CD4-positive, alpha-beta T cell treated with Interleukin-4 for 4 hours (primary cell): ENCODE measurements at places on chromosomes 13 and 19.

DNA sequence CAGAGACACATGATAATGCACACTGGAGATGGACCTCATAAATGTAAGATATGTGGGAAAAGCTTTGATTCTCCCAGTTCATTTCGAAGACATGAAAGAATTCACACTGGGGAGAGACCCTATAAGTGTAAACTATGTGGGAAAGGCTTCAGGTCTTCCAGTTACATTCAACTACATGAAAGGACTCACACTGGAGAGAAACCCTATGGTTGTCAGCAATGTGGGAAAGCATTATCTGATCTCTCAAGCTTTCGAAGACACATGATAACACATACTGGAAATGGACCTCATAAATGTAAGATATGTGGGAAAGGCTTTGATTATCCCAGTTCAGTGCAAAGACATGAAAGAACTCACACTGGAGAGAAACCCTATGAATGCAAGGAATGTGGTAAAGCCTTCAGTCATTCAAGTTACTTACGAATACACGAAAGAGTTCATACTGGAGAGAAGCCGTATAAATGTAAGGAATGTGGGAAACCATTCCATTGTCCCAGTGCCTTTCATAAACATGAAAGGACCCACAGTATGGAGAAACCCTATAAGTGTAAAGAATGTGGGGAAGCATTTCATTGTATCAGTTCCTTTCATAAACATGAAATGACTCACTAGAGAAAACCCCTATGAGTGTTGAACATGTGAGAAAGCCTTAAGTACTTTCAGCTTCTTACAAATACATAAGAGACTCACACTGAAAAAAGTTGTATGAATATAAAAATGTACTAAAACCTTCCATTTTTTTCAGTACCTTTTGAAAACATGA is 14.7 kb downstream of the ZNF441 start:
- DNase-seq = no peak

DNA sequence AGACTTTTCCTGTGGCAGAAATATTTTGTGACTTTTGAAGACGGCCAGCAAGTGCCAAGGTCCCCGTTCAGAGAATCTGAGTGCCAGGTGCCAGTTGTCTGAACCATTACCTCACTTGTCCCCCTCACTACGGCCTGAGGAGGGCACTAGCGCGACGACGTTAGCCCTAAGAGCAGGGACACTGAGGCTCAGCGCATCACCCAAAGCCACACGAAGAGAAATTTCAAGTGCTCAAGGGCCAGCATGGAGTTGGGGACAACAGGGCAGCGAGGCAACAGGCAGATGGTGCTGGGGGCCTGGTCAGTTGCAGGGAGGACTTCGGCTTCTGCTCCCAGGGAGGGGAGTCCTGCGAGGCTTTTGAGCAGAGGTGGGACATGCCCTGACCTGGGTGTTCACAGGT is 9.5 kb upstream of the TYK2 start:
- no peak for DNase-seq

DNA sequence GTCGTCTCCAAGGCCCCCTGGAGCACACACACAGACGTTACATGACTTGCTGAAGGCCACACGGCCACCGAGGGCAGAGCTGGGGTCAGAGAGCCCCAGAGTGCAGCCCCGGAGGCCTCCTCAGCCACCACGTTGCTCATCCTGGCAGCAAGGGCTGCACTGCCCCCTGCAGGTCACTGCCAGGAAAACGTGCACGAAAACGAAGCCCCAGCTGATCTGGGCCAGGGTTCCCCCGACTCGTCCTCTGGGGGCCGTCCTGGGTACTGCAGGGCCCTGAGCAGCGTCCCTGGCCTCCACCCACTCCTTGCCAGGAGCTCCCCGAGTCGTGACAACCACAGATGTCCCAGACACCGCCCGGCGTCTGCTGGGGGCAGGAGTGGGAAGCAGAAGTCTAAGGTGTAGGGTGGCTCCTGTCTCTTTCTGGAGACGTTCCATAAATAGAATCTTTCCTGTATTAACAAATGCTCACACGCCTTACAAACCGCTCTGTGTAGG is 3.4 kb downstream of the TPGS1 start:
- peak; percentile 93 for DNase-seq

- DNase-seq = no peak
Measured at GRCh38 chr13:31769575-31769974, 30.2 kb downstream of the RXFP2 start.

GRCh38 chr13:64688893-64689677 is 2541.1 kb downstream of the PCDH9 start:
- DNase-seq = no peak

DNA sequence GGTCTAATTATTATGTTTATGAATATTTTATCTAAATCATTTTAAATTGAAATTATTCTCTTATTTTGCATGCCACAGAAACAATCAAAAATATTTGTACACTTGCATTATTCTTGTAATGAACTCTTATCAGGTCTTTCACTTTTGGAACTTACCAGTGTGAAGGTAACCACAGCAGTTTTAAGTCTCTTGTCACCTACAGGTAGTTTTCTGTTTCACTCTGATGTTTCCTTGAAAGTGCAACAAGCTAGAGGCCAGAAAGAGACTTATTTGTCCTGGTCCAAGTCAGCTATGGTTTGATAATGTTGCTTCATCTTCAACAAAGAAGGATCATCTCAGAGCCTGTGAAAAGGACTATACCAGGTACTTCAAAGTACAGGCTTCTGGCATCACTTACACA is 133.4 kb upstream of the NBEA start:
- DNase-seq = no peak

DNA sequence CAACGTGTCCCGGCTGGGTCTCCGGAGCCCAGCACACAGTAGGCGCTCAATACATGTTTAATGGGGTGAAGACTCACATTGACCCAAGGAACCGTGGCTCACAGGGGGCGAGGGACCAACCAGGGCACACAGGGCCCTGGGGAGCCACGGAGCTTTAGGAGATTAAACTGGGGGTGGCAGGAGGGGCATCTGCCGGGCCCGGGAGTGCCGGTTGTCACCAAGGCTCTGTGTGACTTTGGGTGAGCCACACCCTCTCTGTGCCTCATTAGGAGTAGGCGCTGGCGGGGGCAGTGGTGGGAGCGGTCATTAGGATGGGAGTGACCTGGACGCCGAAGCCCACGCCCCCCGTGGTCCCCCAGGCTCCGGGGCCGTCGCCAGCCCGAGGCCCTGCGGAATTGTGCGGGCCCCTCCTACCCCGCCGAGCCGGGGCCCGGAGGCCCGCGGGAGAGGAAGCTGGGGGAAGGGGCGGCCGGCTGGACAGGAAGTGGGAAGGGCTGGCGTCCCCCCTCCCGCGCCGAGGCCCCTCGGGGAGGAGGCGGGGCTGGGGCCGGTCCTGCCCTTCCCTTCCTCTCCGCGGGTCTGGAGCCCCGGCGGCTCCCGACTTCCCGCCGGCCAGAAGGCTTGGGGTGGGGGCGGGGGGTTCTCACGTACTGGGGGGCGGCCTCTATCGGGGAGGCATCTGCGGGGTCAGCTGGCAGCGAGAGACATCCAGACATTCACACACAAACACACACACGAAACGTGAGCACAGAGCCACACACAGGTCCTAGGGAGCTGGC is 1.8 kb upstream of the SSBP4 start:
- no peak for DNase-seq

- no peak for DNase-seq
Measured at GRCh38 chr19:1046836-1047695, 7.2 kb downstream of the ABCA7 start.

GRCh38 chr19:14183741-14184350 is 22.1 kb downstream of the ADGRL1 start:
- no peak for DNase-seq

GRCh38 chr13:30181888-30182651 is 125.3 kb downstream of the KATNAL1 start:
- no peak for DNase-seq

- no peak for DNase-seq
Measured at GRCh38 chr13:109235901-109236300, 550.5 kb downstream of the IRS2 start.

GRCh38 chr13:114129649-114130062 is 2.8 kb downstream of the RASA3 start:
- DNase-seq = no peak

DNA sequence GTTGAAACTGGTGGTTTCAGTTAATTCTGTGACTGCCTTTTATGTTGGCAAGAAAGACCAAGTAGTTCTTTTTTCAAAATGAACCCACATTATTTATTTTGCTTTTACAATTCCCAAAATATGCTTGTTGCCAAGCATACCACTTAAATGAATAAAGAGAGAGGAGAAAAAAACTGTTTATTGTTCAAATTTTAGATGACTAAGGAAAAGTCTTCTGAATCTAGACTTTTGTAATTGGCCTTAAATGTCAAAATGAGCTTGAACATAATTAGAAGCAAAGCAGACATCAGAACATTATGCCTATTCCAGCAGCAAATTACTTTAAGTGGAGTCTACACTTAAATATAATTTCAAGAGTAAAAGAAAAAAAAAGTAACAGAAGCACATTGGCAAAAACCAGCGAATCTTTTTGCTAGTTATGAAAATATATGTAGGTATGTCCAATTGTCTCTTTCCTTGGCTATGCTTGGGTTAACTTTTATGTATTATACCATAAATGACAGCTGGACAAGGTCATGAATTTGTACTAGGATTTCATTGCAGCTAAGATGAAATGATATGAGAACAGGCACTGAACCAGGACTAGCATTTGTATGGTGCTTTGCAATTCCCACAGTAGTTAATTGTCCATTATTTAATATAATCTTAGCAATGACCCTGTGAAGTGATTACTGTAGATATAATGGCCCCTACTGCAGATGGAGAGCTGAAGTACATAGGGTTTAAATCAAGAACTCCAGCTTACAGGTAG is 211.9 kb downstream of the NALCN start:
- no peak for DNase-seq

GRCh38 chr19:56707821-56708220 is 36.3 kb upstream of the ZNF835 start:
- DNase-seq = no peak

DNA sequence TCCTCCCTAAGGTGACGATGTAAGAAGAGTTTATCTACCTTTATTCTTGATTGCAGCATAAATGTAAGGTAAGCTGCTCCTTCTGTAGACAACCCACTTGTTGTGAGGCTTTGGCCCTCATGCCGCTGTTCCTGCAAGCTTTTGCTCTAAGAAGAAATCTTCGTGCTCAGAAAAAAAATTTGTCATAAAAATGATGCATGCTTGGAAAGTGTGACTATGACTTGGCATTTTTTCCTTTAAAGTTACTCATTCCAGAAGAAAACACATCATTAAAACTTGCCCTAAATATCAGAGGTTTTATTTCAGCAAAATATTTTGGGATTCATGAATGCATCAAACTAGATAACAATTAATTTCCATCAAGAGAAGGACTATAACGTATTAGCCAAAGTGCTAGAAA is 39.8 kb downstream of the KCTD12 start:
- DNase-seq = no peak

DNA sequence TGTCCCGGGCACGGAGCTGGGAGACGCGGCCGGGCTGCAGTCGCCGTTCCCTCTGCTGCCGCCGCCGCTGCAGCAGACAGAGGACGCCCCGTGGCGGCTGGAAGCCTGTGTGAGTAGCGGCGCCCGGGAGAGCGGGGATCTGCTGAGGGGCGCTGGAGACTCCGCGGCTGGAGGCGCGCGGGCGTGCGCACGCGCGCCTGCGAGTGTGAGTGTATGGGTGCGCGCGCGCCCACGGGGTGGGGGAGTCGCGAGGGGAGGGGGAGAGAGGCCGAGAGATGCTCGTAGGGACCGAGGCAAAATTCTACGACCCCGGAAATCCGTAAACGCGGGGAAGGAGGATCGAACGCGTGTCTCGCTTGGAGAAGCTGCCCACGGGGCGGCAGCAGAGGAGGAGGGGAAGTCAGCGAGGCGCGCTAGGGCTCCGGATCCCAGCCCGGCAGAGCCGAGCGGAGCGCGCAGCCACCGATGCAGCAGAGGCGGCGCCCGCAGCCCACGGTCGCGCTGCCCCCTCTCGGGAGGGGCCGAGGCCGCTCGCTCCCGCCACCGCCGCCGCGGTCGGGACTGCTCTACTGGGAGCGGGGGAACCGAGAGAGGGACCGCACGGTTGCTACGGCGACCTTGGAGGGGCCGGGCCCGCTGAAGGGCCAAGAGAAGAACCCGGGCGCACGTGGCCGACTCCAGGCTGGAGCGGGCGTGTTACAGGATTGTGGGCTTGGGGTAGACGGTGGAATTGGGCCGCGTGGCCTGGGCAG is at the start of gene ENOX1:
Gene ENOX1 (minus strand): TSS at position 207 of the 752 bp plus-strand sequence.
- DNase-seq = no peak

GRCh38 chr19:46574533-46574932 is 26.6 kb upstream of the CALM3 start:
- DNase-seq = peak; percentile 15

DNA sequence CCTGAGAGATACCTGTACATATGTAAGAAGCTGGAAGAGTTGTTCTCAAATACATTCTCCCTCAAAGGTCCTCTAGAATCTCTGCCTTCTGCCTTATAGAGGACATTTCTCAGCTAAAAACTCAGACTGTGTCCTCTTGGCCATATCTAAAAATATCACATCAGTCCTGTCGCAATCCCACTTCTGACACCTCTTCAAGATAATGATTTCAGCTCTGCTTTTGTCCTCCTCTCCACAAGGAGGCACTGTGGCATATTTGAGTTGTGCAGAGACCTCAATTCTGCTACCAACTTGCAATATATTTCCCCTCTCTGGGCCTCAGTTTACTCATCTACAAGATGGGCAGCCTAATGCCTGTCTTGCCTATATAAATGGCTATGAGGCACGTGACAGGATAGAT is 16.6 kb downstream of the ADAMTS10 start:
- no peak for DNase-seq

- DNase-seq = peak; percentile 24
Measured at GRCh38 chr19:50427997-50428425, 4.7 kb upstream of the MYBPC2 start.

- no peak for DNase-seq
Measured at GRCh38 chr13:76703621-76704288, 182.4 kb downstream of the KCTD12 start.

DNA sequence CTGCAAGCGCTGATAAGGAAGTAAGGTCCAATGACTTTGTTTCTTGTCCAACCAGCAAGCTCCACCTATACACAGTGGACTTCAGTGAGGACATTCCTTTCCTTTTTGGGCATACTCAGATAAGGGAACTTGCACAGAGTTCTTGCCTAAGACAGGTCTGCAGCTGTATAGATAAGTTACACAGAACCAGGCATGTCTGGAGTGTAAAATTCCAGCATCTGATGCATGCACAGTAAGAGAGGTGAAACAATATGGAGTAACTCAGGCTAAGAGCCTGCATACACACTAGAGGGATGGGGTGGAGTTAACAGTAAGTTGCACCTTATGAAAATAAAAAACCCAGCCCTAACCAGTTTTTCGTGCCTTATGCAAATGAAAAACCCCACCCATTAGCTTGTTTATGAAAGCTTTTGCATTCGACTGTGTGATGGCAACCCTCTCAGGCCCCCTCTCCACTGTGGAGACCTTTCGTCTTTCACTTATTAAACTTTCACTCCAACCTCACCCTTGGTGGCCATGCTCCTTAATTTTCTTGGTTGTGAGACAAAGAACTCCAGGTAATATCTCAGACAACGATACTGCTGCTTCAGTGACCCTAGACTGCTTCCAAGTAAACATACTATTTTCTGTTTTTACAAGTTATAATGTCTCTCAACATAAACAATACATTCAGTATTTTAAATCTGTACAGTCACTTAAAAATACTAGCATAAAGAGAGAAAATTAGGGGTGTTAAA is 2859.0 kb upstream of the PCDH20 start:
- DNase-seq = no peak
